ENCODE measurements at places on chromosomes 7 and 10.
A peak's percentile ranks its signal among the peaks of the same experiment; 100 is the strongest.

- DNase-seq = no peak
Observed at GRCh38 chr10:75191821-75192568, 18.6 kb upstream of the VDAC2 start.

DNA sequence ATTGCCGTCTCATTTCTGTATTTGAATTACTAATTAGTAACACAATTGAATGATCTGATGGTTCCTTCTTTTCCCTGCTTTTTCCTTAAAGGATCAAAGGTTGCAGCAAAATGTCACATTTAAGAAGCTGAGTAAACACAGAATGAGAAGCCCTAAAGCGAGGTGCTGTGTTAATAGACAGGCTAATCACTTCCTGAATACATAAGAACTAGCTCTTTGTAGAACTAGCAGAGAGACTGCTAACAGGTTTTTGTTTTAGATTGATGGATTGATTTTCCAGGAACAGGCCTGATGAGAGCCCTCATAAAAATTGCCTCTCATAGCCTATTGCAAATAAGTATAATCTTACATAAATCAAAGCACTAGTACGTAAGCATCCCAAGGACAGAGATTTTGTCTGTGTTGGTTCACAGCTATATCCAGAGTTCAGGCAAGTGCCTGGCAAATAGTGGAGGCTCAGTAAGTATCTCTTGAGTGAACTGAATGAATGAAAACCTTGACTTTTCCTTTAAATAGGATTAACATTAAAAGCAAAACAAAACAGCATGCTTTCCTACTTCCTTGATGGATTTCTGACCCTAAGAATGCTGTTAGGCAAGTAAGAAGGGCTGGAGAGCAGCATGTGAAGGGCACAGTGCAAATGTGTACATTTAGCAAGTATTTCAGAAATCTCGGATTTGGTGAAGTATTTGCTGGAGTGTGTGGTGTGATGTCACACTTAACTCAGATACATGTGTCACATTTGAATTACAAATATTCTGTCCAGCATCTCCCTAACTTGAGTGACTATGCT, 3.3 kb downstream of the TMEM229A start:
- no peak for DNase-seq

GRCh38 chr10:43188702-43189101, 50.5 kb downstream of the CSGALNACT2 start:
- no peak for DNase-seq

DNA sequence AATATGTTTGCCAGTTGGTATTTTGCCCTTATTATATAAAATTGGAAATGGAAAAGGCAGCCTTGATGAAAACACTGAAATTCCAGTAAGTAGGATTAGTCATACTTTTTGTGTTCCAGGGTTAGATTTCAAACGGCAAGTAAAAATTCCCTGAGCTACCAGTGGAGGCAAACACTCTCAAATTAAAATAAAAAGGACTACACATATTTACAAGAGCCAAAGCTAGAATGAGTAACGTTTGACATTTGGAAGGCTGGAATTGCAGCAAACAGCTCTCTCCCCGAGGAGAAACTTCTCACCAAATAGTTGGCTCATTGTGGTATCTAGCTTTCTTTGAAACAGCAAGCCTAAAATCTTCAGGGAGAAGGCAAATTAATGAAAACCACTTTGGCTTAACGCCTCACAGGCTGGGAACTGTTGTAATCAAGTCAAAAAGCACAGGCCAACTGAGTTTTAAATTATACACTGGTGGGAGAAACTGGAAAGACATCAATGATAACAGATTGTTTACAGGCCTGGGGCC, 288.4 kb downstream of the SNX13 start:
- no peak for DNase-seq

DNA sequence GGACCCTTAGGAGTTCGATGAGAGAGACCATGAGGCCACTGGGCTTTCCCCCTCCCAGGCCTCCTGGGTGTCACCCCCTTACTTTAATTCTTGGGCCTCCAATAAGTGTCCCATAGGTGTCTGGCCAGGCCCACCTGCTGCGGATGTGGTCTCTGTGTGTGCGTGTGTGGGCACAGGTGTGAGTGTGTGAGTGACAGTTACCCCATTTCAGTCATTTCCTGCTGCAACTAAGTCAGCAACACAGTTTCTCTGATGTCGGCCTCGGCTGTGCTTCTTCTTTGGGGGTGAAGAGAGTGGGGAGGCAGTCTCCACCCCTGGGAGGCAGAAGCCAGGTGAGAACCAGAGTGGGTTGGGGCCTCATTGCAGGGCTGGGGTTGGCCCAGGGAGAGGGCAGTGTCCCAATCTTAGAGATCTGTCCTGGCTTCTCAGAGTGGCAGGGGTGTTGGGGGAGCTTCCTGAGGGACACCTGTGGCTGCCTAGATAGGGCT, 1.5 kb downstream of the PVRIG start:
- peak; percentile 81 for DNase-seq

DNA sequence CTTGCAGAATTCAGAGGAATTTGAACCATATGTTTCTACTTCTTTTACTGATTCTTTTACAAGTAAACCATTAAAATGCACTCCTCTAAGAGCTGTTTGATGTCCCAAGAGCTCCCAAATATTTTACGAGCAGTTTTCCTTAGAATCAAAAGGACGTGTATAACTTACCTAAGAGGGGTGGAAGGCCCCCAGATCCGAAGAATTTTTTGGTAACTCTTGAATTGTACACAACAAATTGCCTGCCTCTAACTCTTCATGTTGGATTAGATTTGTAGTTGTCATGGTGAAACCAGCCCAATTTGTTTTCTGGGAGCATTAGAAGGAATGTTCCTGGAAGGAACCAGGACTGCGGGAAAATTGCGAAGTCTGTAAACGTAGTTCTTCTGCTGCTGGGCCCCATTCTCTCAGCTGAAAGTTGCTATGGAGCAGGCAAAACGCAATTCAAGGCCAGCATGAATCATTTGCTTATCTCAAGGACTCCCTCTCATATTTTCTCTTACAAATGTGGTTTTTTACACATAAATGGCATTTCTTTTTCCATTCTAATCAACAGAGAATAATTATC, 124.8 kb upstream of the TMEM72 start:
- no peak for DNase-seq

- DNase-seq = no peak
Observed at GRCh38 chr7:143484119-143484518, 6.4 kb downstream of the TAS2R41 start.

- no peak for DNase-seq
Observed at GRCh38 chr7:26853788-26854393, 10.5 kb downstream of the SKAP2 start.

DNA sequence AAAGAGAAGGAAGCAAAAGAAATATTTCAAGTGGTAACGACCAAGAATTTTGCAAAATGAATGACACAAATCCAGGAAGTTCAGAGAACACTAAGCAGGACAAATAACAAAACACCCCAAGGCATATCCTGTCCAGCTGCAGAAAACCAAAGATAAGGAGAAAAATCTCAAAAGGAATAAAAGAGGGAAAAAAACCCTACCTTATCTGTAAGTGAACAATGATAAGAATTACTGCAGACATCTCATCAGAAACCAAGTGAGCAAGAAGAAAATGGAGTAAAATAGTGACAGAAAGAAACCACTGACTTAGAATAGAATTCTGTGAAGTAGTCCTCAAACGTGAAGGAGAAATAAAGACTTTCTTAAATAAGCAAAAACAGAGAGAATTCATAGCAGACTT, 21.8 kb downstream of the CARD11 start:
- DNase-seq = no peak

DNA sequence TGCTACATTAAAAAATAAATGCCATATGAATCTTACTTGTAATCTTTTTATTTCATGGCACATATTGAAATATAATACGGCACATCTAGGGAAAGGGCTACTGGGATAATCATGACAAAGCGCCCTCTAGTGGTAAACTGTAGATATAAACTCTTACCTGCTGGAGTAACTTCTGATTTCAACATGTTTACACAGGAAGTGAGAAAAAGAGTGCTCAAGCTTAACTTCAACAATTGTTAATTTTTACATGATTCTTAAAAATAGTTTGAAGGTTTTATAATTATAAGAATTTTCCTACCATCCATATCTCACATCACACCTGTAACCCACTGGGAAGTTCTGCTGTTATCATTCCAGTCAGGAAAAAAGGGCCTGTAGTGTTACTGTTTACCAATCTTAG, 2.0 kb upstream of the HEPACAM2 start:
- DNase-seq = no peak

Measured in activated effector memory CD4-positive, alpha-beta T cell treated with Interleukin-2 at 50 U/mL for 16 hours (primary cell).